ENCODE measurements at places on chromosomes 4 and X. TPM values are rescaled to one million over a fixed set of nuclear protein-coding genes. Genes with fewer than 3 reads are reported as not detected.

MAGEA1 gene
- not detected for total RNA-seq

GRCh38 chrX:153560000-153560399 is 38.9 kb downstream of the CCNQ start:
- no peak for DNase-seq

- no peak for DNase-seq
Measured at GRCh38 chrX:16612257-16612897, 37.6 kb upstream of the S100G start.

GRCh38 chr4:56976283-56976836 is 1.0 kb downstream of the NOA1 start:
- no peak for DNase-seq

- DNase-seq = no peak
Measured at GRCh38 chrX:150240643-150240970, 122.5 kb upstream of the MAMLD1 start.

- no peak for DNase-seq
Measured at GRCh38 chr4:76977736-76978350, 28.3 kb downstream of the SEPTIN11 start.

- peak; percentile 33 for DNase-seq
Measured at GRCh38 chr4:26687728-26688127, 103.8 kb downstream of the TBC1D19 start.

All from epithelial cell of proximal tubule (primary cell).